ENCODE measurements at places on chromosomes 2 and 18.

DNA sequence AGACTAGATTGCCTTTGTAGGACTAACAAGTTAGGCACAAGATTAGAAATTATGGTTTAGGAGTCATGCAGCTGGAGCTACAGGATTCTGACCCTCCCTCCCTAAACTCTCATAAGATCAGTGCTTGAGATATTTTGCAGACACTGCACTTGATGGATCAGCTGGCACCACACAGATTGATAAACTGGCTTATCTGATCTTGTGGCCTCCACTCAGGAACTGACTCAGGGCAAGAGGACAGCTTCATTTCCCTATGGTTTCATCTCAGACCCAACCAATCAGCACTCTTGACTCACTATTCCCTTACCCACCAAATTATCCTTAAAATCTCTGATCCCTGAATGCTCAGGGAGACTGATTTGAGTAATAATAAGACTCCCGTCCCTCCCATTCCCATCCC, 152.3 kb downstream of the DIS3L2 start:
- DNase-seq = no peak

DNA sequence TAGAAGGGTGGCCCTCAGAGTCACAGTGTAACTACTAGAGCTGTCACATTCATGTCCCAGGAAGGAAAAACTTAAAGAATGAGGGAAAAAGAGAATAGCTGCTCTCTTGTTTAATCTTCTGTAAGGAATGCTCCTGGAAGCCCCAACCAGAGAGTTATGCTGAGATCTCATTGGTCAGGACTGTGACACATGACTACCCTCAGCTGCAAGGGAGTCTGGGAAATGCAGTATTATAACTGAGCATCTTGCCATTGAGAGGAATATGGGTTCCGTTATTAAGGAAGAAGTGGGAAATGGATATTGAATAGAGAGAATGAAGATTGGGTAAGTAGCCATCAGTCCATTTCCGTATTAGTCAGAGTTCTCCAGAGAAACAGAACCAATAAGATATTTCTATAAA, 165.9 kb downstream of the ALPK2 start:
- no peak for DNase-seq

DNA sequence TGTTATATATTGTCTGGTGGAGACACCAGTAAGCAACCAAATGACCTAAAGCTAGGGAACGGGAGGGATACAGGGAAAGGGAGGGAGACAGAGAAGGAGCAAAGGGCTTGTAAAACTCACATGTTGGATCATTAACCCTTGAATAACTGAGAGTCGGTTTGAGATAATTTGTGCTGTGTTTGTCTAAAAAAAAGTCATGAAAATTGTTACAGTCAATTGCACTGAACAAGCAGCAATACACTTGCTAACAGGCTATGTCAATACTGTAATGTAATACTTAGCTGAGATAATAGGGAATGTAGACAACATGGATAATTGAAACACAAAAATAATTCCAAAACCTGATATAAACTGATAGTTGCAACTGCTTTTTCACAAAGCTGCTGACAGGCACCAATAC, 71.3 kb upstream of the ZNF521 start:
- DNase-seq = no peak

DNA sequence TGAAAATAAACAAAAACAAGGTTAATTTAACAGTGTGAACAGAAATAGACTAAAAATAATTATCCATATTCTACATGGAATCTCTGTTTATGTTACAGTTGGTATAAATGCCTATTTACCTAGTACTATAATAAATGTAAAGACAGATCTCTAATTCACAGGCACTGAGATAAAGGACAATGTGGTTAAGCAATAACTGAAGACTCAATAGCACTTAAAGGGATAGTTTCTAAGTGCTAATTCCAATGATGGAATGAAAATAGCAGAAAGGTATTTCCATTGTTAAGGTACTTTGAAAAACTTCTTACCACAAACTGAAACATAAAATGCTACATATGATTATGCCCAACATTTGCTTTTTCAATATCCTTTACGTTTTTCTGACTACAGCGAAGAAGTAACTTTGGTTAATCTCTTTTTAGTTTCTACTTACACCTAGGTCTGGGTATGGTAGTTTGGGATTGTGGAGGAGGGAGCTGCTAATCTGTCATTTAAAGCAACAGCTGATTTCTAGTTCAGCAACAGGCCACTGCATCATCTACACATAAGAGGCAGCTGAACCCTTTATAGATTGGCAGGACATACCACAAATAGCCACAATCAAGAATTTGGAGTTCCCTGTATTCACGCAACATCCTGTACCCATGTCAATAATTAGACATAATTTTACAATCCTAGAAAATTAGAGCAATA, 27.2 kb downstream of the MAP4K3 start:
- DNase-seq = no peak

- DNase-seq = peak; percentile 24
Observed at GRCh38 chr2:158214431-158214830, 112.8 kb downstream of the UPP2 start.

Measured in lower leg skin (tissue), 4 donors.